ENCODE measurements at places on chromosomes 2 and 18. TPM values are rescaled to one million over a fixed set of nuclear protein-coding genes. Genes with fewer than 3 reads are reported as not detected.

GRCh38 chr18:58716060-58716756, 44.9 kb downstream of the MALT1 start:
- DNase-seq, result peak; percentile 11

DNA sequence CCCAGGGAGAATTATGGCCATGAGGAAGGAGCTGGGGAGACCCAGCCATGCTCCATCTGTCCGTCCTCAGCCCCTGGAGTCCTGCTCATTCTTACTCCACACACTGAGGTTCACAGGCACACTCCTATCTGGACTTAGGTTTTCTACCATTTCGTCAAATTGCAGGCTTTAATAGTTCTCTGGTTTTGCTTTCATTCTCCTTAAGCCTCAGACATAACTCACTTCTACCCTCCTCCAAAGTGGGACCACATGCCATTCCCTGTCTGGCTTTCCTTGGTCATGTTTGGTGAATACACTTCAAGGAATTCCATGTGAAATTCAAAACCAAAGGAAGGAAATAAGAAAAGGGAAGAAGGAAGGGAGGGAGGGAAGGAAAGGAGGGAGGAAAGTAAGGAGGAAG, 115.7 kb downstream of the CMPK2 start:
- no peak for DNase-seq

Gene ARHGEF4
- 1.3 TPM for total RNA-seq

DNA sequence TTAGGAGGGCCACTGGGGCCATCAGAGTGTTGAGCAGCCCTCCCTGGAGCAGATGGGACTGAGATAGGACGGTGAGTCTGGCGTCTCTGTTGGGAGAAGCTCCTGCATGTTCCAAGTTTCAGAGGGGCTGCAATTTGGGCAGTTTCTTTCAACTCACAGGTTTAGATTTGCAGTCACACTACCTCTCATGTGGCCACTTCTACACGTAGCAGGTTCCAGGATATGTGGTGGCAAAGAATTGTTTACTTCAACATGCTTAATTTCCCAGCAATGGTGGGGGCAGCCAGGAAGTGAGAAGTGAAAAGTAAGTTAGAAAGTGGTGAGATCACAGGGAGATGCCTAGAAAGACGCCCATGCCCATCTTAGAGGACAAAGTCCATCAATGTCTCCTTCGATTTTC, 9.3 kb downstream of the NCK2 start:
- DNase-seq, result no peak

GRCh38 chr2:113898081-113898480, 8.2 kb downstream of the ACTR3 start:
- DNase-seq, result no peak

- no peak for DNase-seq
These were observed 24.3 kb downstream of the COA5 start for GRCh38 chr2:98583816-98584618.

Gene GCA
- total RNA-seq, result 38.4 TPM

Gene CFAP221
- total RNA-seq, result not detected

DNA sequence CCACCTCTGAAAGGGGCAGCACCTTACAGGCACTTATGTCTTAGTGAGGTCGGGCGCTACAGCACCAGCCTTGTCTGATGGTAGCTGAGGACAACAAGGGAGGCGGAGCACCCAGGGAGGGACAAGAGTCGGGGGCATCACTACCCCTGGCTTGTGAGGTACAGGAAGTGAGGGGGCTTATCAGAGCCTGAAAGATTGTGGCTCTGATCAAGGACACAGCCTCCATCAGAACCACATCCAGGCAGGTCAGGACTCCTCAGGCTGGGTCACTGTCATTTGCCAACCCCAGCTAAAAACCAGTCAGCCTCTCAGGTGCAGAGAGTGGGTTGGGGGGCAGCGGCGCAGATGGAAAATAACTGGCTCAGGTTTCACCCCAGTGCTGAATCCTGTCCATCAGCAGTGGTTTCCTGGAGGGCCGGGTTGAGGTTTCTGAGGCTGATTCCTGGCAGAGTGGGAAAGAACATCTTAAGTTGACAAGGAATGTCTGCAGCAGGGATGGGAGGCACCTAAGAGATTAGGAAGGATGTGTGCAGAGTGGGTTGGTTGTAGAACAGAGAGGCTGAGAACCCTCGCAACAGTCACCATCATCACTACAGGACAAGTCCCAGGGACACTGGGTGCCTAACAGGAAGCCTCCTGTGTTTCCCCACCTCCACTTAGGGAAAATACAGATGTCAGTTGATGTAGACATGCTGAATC, 45.3 kb downstream of the FBLN7 start:
- no peak for DNase-seq

Gene STPG4
- total RNA-seq, result 0.72 TPM

DNA sequence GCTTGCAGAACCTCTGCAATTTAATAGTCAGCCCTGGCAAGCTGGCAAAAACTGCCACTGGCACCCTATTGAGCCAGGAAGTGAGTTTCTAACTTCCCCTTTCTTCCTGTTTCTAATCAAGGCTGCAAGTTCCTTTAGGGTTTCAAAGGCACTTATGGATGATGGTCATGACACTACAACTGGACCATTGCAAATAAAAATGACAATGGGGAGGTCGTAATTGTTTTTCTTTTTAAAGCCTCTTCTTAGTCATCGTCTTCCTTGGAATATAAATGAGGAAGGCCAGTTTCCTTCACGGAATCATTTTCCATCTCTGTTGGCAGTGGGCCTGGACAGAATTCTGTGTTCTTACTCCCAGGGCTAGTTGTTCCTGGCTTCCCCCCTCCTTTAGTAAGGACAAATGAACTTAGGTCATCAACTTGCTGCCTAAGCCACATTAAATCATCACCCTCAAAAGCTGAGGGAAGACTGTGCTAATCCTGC, 35.8 kb downstream of the SH3RF3 start:
- no peak for DNase-seq

DNA sequence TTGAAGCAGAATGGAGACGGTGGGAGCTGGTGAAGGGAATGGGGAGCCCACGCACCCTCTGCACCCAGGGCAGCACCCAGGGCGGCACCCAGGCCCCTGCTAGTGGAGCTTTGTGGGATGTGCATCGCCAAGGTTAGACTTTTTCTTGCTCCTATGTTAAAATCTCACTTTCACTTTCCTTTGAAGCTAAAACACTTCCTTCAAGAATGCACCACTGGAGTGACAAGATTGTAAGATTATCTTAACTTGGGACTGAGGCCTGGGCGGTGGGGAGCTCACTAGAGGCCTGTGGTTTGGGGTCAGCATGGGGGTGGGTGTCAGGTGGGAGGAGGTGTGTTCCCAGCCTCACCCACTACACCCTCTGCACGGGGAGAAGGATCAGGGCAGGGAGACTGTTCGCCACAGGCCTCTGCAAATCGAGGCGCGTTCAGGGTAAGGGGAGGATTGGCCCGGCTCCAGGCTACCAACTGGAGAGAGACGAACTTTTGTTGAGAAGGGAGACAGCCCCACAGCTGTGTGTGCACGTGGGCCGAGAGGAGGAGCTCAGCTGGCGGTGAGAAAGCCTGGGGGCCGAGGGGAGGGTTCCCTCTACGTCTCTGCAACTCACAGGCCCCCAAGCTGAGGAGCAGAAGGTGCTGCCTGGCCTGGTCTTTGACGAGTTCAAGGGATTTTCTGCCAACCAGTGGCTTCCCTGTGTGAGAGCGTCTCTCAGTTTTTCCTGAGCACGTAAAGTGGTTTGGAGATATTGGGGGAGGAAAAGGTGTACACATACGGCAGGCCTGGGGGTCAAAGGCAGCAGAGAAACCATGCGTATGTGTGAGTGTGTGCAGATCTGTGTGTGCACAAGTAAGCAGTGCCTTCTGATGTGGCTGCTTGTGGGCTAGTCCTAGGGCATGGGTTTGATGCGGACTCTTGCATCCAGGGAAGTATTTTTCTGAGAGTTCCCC, 147.7 kb downstream of the KLHL29 start:
- DNase-seq, result no peak
